Neural progenitor cell (in vitro differentiated cells): ENCODE measurements at places on chromosomes 11 and 22. TPM values are rescaled to one million over a fixed set of nuclear protein-coding genes. Genes with fewer than 3 reads are reported as not detected.

The LAYN gene
- total RNA-seq = 0.26 and 0.37 TPM in 2 replicates

The OR6A2 gene
- 0.36 and 0.50 TPM in 2 replicates for total RNA-seq

The TMPRSS13 gene
- 0.22 TPM in 1 of 2 replicates, not detected in the other for total RNA-seq

The TRIM48 gene
- total RNA-seq = not detected in 2 replicates

The SVIP gene
- 10.1 and 12.5 TPM in 2 replicates for total RNA-seq

The PISD gene
- total RNA-seq = 18.1 and 41.2 TPM in 2 replicates

The TCN2 gene
- total RNA-seq = 33.9 and 66.5 TPM in 2 replicates

The ASCL2 gene
- total RNA-seq = 2.2 TPM in 1 of 2 replicates, not detected in the other

The ARHGAP20 gene
- total RNA-seq = not detected in 2 replicates

The TRIM49 gene
- not detected in 2 replicates for total RNA-seq

The STX3 gene
- 34.8 and 52.4 TPM in 2 replicates for total RNA-seq

The SCO2 gene
- 1.1 TPM in 1 of 2 replicates, not detected in the other for total RNA-seq

The NEFH gene
- 0.31 and 0.43 TPM in 2 replicates for total RNA-seq

The DDTL gene
- total RNA-seq = not detected in 2 replicates

The CALCA gene
- total RNA-seq = not detected in 2 replicates

The MS4A6E gene
- total RNA-seq = not detected in 2 replicates

The CTTN gene
- 200 and 239 TPM in 2 replicates for total RNA-seq

The KRTAP5-10 gene
- total RNA-seq = 0.12 TPM in 1 of 2 replicates, not detected in the other

The ZNF214 gene
- total RNA-seq = 13.2 and 19.6 TPM in 2 replicates

The DEFB131B gene
- not detected in 2 replicates for total RNA-seq

The RCOR2 gene
- total RNA-seq = 70.6 and 139 TPM in 2 replicates

The CYTH4 gene
- total RNA-seq = not detected in 2 replicates

The C22orf31 gene
- not detected in 2 replicates for total RNA-seq

The PRSS23 gene
- total RNA-seq = 266 and 282 TPM in 2 replicates

The OR5A1 gene
- 0.02 and 0.06 TPM in 2 replicates for total RNA-seq

The CCDC87 gene
- total RNA-seq = 0.22 and 1.2 TPM in 2 replicates

The GAL gene
- 1.7 TPM in 1 of 2 replicates, not detected in the other for total RNA-seq

The ARFIP2 gene
- 40.2 and 50.5 TPM in 2 replicates for total RNA-seq

The CRYBB2 gene
- 0.65 TPM in 1 of 2 replicates, not detected in the other for total RNA-seq

The TMEM45B gene
- not detected in 2 replicates for total RNA-seq

The SLC25A22 gene
- 11.0 and 38.4 TPM in 2 replicates for total RNA-seq

The RAG1 gene
- total RNA-seq = 0.62 and 0.84 TPM in 2 replicates

The MMP8 gene
- not detected in 2 replicates for total RNA-seq

The WT1 gene
- total RNA-seq = not detected in 2 replicates

The TSG101 gene
- total RNA-seq = 84.6 and 115 TPM in 2 replicates

The EIF3M gene
- total RNA-seq = 640 and 1,051 TPM in 2 replicates

The ST3GAL4 gene
- 13.0 and 17.9 TPM in 2 replicates for total RNA-seq

The KCTD14 gene
- 4.3 and 5.3 TPM in 2 replicates for total RNA-seq

The ADSL gene
- 135 and 181 TPM in 2 replicates for total RNA-seq

The ZNF280B gene
- total RNA-seq = 10.4 and 14.2 TPM in 2 replicates

The ACRV1 gene
- total RNA-seq = 0.47 and 0.56 TPM in 2 replicates

The OR8K3 gene
- not detected in 2 replicates for total RNA-seq

The UCP2 gene
- total RNA-seq = 69.2 and 88.1 TPM in 2 replicates

The OR51A2 gene
- not detected in 2 replicates for total RNA-seq

The TRIM22 gene
- 15.1 and 21.3 TPM in 2 replicates for total RNA-seq

The ANO3 gene
- 0.90 and 2.5 TPM in 2 replicates for total RNA-seq

The IGLL5 gene
- not detected in 2 replicates for total RNA-seq

The CCDC188 gene
- not detected in 2 replicates for total RNA-seq

The SNX32 gene
- total RNA-seq = 1.4 and 3.0 TPM in 2 replicates
